Sigmoid colon (tissue), 7 donors: ENCODE measurements at places on chromosomes 1 and 21. TPM values are rescaled to one million over a fixed set of nuclear protein-coding genes. Genes with fewer than 3 reads are reported as not detected.

- peak overlapping the region; percentile 31 for H3K4me3 ChIP-seq
- DNase-seq = peak; percentile 80
- peak overlapping the region; percentile 35 for H3K27ac ChIP-seq
- no peaks in the 10 kb centered on the region for H3K27me3 ChIP-seq
- no peaks in the 10 kb centered on the region for H3K36me3 ChIP-seq
Measured at GRCh38 chr1:100721526-100722207, 2.1 kb downstream of the VCAM1 start.

DNA sequence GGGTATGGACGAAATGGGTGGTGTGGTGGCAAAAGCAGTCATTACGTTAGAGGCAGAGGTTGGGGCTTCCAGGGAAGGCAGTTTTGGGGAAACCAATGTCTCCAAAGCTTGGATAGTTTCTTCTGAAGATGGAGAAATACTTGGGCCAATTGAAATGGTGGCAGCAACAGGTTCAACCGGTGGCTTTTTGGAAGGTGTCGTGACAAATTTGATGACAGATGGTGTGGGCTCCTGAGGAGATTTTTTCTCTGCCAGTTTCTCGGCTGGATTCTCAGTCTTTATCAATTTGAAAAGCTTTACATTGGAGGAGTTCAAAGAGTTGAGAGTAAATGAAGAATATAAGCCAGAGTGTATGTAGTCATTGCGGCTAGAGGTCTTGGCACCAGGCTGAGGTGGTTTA is 11.5 kb downstream of the ELK4 start:
- H3K4me3 ChIP-seq = no peak overlapping the region
- peaks cover 17% of the 10 kb centered on the region for H3K36me3 ChIP-seq
- H3K27me3 ChIP-seq = no peaks in the 10 kb centered on the region
- no peak for DNase-seq

DNA sequence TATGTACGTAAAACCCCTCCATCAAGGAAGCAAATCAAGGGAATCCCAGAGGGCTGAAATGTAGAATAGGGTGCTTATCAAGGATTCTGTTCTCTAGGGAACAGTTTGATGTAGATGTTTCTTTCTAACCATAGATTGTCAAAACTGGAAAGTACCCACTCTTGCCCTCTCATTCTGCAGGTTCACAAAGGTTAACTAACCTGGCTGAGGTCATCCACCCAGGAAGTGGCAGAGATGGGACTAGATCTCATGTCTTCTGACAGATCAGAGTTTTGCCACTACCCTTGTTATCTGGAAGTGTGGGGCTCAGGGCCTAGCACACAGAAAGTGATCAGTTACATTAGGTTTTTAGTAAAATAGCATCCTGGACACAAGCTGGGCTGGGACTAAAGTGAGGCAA is 47.4 kb downstream of the GFI1 start:
- H3K4me3 ChIP-seq = no peak overlapping the region
- no peaks in the 10 kb centered on the region for H3K4me1 ChIP-seq
- no peaks in the 10 kb centered on the region for H3K36me3 ChIP-seq

DNA sequence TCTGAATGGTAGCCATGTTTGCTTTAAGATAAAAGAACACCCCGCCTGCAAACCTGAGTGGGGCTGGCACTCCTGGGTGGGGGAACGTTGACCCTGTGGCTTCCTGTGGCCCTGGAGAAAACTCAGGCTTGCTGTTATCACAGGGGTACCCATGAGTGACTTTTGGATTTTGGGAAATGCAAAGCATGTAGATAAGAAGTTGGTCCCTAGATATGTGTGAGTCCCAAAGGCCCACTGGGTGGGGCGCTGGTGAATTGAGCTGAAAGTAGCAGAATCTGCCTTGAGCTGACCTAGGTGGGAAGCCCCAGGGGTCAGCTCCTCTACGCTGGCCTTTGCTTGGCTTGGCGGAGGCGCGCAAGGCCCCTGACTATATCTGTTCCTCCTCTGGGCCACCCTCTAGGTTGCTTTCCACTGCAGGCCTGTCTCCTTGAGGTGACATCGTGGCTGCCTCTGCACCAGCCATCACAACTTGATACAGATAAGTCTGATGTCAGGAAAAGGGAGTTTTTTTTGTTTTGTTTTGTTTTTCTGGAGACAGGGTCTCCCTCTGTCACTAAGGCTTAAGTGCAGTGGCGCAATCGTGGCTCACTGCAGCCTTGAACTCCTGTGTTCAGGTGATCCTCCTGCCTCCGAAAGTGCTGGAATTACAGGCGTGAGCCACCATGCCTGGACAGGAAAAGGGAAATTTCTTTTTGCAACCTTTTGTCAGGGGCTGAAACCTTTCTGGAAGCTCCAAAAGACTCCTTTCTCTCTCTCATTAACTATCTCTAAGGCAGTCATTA is 72.2 kb downstream of the AGPAT3 start:
- DNase-seq = no peak
- no peaks in the 10 kb centered on the region for H3K27me3 ChIP-seq
- H3K36me3 ChIP-seq = peaks cover 1% of the 10 kb centered on the region
- no peak overlapping the region for H3K4me3 ChIP-seq
- H3K27ac ChIP-seq = peak overlapping the region; percentile 24

DNA sequence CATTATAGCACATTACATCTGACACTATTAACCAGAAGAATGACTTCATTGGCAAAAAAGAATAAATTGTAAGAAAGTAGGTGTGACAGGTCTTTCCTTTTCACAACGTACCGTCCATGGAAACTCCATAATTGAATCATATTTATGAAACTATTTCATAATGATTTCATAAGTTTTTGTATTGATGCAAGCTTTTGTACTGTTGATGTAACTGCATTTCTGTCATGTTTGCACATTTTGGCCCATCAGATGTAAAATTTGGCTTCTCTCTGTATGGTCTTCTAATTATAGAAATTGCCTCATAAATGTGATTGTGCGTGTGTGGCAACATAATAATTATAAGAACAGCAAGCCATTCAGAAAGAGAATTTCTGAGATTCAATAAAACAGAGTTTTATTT is 180.7 kb upstream of the ZNHIT6 start:
- no peak overlapping the region for H3K4me3 ChIP-seq
- no peak for DNase-seq
- no peaks in the 10 kb centered on the region for H3K27me3 ChIP-seq
- H3K4me1 ChIP-seq = no peaks in the 10 kb centered on the region
- H3K27ac ChIP-seq = no peak overlapping the region

GRCh38 chr1:221777431-221778072 is 35.7 kb upstream of the DUSP10 start:
- H3K4me3 ChIP-seq = no peak overlapping the region
- H3K27ac ChIP-seq = no peak overlapping the region
- no peaks in the 10 kb centered on the region for H3K4me1 ChIP-seq
- no peaks in the 10 kb centered on the region for H3K36me3 ChIP-seq
- DNase-seq = no peak
- no peaks in the 10 kb centered on the region for H3K27me3 ChIP-seq

DNA sequence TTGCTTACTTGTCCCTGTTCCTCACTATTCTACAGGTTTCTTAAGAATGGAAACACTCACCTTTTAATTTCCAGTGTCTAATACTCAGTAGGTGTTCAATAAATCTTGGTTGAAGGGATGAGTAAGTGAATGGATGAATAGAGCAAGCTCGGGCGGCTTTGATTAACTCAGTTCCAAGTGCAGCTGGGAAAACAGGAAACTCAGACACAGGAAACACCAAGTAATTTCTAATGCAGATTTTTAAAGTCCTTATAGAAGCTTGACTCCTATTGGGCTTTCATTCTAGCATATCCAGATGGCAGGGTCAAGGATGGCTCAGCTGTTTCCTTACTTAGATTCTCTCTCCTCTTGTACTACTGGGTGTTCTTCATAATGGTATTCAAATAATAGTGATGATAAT is 14.0 kb downstream of the CAMK1G start:
- no peak for DNase-seq
- no peaks in the 10 kb centered on the region for H3K4me1 ChIP-seq
- no peak overlapping the region for H3K4me3 ChIP-seq
- H3K27ac ChIP-seq = no peak overlapping the region

DNA sequence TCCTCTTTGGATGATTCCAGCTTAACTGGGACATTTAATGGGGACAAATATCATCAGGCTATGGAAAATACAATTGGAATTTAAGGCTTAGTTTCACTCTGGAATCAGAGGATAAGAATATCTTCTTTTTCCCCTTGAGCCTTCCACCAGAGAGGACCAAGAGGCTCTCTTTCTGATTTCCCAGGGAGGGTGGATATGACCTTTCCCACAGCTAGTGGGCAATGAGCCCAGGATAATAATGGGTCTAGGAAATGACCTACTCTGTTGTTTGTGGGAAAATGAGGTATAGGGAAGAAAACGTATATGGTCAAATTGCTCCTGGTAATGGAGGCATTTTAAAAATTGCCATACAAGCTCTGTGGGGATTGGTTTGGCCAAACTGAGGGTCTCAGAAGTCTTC is 1.9 kb downstream of the OR6Y1 start:
- H3K36me3 ChIP-seq = no peaks in the 10 kb centered on the region
- H3K4me3 ChIP-seq = no peak overlapping the region
- no peak for DNase-seq
- no peaks in the 10 kb centered on the region for H3K27me3 ChIP-seq

GRCh38 chr1:229142471-229142870 is 128.4 kb upstream of the RAB4A start:
- H3K4me3 ChIP-seq = no peak overlapping the region
- no peaks in the 10 kb centered on the region for H3K36me3 ChIP-seq
- no peak for DNase-seq
- no peaks in the 10 kb centered on the region for H3K27me3 ChIP-seq
- H3K4me1 ChIP-seq = peaks cover 6% of the 10 kb centered on the region

GRCh38 chr1:27724961-27725373 is 794 bp upstream of the FAM76A start:
- H3K4me1 ChIP-seq = no peaks in the 10 kb centered on the region
- H3K36me3 ChIP-seq = peaks cover 18% of the 10 kb centered on the region
- peak overlapping the region; percentile 99 for H3K27ac ChIP-seq
- peak; percentile 63 for DNase-seq
- H3K27me3 ChIP-seq = no peaks in the 10 kb centered on the region

- DNase-seq = no peak
- H3K27ac ChIP-seq = no peak overlapping the region
- no peaks in the 10 kb centered on the region for H3K36me3 ChIP-seq
- H3K27me3 ChIP-seq = no peaks in the 10 kb centered on the region
- no peak overlapping the region for H3K4me3 ChIP-seq
Measured at GRCh38 chr1:117013309-117013858, 11.8 kb downstream of the CD101 start.

- no peaks in the 10 kb centered on the region for H3K27me3 ChIP-seq
- no peak for DNase-seq
- H3K36me3 ChIP-seq = no peaks in the 10 kb centered on the region
- no peaks in the 10 kb centered on the region for H3K4me1 ChIP-seq
- H3K27ac ChIP-seq = no peak overlapping the region
Measured at GRCh38 chr21:43338951-43339350, 88.0 kb downstream of the SIK1 start.

GRCh38 chr1:62687421-62687902 is 724 bp downstream of the DOCK7 start:
- H3K4me3 ChIP-seq = peak overlapping the region; percentile 81
- H3K36me3 ChIP-seq = no peaks in the 10 kb centered on the region
- DNase-seq = peak; percentile 66
- peak overlapping the region; percentile 81 for H3K27ac ChIP-seq

DNA sequence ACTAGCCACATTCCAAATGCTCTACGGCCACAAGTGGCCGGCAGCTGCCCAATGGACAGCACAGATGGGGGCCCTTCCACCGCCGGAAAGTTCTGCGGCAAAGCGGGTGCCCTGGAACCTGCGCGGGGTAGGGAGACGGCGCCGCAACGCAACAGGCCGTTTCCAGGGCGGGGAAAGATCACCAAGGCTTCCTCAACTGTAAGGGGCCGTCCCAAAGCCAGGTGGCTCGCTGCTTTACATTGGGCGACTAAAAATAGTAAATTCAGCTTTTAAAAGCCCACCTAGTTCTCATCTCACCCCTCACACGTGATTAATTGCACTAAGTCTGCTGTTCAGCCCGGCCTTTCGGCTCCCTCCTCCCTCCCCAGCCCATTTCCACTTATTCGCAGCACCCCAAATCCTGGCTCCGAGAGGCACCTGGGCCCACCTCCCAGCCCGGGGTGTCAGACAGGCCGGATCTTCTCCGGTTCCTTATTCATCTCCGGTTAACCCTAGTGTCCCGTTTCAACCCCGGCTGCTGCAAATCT is 643 bp downstream of the CFAP298 start:
- no peaks in the 10 kb centered on the region for H3K27me3 ChIP-seq
- H3K27ac ChIP-seq = peak overlapping the region; percentile 88
- peaks cover 18% of the 10 kb centered on the region for H3K4me1 ChIP-seq
- H3K4me3 ChIP-seq = peak overlapping the region; percentile 61
- no peak for DNase-seq
- H3K36me3 ChIP-seq = peaks cover 31% of the 10 kb centered on the region

DNA sequence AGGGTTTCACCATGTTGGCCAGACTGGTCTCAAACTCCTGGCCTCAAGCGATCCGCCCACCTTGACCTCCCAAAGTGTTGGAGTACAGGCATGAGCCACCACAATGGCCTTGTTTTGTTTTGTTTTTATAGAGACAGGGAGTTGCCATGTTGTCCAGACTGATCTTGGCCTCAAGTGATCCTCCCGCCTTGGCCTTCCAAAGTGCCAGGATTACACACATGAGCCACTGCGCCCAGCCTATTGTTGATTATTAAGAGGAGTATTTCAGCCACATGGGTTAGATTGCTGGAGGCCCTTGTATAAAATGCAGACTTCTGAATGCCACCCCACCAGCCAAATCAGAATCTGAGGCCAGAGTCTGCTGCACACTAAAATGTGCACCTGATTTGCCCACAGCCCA is 57.2 kb upstream of the ANGPTL1 start:
- H3K4me1 ChIP-seq = peaks cover 52% of the 10 kb centered on the region
- no peak for DNase-seq
- H3K27ac ChIP-seq = peak overlapping the region; percentile 88
- H3K36me3 ChIP-seq = no peaks in the 10 kb centered on the region

GRCh38 chr1:37792943-37793686 is 532 bp upstream of the MANEAL start:
- no peak for DNase-seq
- H3K36me3 ChIP-seq = no peaks in the 10 kb centered on the region
- peaks cover 20% of the 10 kb centered on the region for H3K4me1 ChIP-seq
- H3K4me3 ChIP-seq = peak overlapping the region; percentile 40

DNA sequence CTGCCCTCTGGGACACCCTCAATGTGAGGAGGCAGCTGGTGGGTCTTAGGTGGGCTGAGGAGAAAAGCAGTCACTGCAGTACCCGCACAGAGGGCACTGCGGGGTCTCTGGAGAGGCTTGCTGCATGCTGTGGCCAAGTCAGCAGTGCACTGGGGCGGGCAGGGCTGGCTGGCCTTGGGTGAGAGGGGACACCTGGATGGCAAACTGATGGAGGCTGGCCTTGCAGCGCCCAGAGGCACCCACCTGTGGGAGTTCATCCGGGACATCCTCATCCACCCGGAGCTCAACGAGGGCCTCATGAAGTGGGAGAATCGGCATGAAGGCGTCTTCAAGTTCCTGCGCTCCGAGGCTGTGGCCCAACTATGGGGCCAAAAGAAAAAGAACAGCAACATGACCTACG is 3.2 kb downstream of the ELF3 start:
- H3K27me3 ChIP-seq = peaks cover 6% of the 10 kb centered on the region
- DNase-seq = no peak
- no peak overlapping the region for H3K4me3 ChIP-seq
- H3K4me1 ChIP-seq = no peaks in the 10 kb centered on the region
- H3K27ac ChIP-seq = no peak overlapping the region

The MMP23B gene
- 58.7 TPM for total RNA-seq

The RGS1 gene
- total RNA-seq = 109 TPM

The KRTAP12-3 gene
- not detected for total RNA-seq

The FYB2 gene
- not detected for total RNA-seq

The ETNK2 gene
- 3.8 TPM for total RNA-seq

The GLRX2 gene
- 8.6 TPM for total RNA-seq

The NR5A2 gene
- 1.9 TPM for total RNA-seq

The MATN1 gene
- 0.54 TPM for total RNA-seq

The MROH7 gene
- 11.2 TPM for total RNA-seq

The ADAM30 gene
- not detected for total RNA-seq

The KRTAP6-2 gene
- not detected for total RNA-seq

The CFHR3 gene
- total RNA-seq = not detected
